NCI-H526 treated with DMSO at 0.1 percent for 48 hours (cell line): ENCODE measurements at places on chromosomes 3 and 15.

GRCh38 chr3:72458375-72458774 is 389.9 kb downstream of the SHQ1 start:
- no peak for DNase-seq

DNA sequence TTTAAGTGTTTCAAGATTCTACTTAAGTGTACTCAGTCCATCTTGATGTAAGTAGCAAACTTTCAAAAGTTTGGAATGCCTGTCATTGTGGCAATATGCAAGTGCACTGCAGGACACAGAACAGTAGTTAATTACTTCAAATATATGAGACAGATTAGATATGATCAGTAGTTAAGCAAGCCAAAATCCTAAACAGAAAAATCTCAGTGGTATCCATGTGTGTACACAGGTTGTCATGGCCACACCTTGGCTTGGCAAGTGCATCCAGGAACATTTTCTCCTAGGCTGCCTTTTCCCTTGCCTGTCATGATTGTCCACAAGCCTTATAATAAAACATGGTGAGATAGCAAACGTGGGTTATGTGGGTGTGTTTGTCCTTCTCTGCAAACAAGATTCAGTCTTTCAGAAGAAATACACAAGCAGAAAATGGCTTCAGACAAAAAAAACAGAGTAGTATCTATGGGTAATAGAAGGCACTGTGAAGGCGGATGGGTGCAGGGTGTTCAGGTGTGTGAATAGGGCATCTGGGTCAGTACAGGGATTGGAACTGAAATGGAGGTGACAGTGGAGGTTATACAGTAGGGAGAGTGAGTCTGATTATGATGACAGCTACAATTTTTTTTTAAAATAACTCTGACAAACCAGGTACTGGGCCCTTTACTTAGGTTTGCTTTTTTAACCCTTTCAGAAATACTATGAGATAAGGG is 229.0 kb upstream of the LRIG1 start:
- no peak for DNase-seq

- DNase-seq = no peak
Observed at GRCh38 chr3:61595288-61595687, 33.9 kb downstream of the PTPRG start.

DNA sequence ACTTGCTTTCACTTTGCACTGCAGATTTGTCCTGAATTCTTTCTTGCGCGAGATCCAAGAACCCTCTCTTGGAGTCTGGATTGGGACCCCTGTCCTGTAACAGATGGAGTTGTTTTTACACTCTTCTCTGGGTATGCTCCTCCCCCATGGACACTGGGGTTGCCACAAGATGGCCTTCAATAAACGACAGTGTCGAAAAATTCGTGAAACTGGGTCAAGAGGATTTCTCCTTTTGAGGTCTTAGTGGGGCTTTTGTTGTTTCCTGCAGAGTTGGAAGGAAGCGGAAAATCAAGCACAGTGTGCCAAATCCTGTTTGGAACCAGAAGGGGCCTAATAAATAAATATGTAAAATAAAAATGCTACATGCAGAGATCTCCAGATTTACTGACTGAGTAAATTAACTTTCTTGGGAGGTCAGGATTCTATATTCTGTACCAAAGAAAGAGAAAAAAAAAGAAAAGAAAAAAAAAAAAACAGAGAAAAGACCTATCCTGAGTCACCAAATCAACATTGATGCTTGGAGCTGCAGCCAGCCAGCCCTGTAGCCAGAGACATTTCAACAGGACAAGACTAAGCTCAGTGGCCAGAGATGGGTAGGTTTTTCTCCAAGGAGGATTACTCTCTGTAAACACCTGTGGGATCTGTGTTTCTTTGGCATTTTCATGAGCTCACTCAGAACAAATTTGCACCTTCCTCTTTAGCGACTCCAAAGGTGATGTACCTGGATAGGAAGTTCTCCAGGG is 24.8 kb downstream of the CCDC80 start:
- no peak for DNase-seq

DNA sequence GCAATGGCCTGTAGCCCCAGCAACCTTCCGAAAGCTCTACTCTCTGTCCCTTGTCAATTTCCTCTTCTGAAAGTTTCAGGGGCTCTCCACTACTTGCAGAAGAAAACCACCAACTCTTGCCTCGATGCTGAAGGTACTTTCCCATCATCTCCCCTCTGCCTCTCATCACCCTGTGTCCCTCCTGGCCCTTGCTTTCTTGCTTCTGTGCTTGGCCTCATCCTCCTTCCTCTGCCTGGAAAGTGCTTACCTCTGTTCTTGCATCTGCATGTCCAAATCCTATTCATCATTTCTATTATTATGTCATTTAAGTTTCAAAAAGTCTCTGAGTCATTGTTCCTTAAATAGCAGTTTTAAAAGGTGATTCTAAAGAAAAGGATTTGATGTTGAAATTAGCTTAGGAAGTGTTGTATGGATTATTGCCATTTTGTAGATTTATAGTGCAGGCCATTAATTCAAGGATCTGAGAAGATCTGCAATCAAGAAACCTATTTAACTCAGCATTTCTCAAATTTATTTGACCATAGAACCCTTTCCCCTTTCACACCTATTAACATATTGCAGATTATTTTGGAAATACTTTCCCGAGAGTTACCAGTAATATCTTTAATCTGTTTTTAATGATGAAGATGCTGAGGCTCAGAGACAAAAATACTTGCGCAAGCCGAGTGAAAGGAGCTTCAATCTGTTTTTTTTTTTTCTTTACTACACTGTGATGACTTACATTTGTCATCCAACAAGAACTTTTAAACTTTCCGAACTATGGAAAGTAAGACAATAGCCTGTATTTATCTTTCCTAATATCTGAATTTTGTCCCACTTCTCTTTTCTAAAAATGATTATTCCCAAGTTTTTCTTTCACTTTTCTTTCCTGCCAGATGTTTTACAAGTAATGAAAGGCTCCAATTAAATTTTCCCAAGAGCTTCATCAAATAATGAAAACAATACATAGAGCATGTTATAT is 22.3 kb upstream of the CFAP161 start:
- no peak for DNase-seq

DNA sequence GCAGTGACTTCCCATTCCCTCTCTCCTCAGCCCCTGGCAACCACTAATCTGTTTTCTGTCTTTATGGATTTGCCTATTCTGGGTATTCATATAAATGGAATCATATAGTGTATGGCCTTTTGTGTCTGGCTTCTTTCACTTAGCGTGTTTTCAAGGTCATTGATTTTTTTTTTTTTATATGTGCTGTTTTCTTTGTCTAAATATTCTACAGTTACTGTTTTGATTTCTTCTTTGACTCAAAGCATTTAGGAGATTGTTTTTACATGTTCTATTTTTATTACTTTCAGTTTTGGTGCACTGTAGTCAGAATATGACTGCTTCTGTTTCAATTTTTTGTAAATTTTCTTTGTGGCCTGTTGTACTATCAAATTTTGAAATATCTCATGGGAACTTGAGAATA is 71.9 kb upstream of the RNU6-1 start:
- no peak for DNase-seq
